Activated naive CD4-positive, alpha-beta T cell treated with anti-CD3 and anti-CD28 coated beads for 36 hours (primary cell): ENCODE measurements at places on chromosomes 12 and 14. TPM values are rescaled to one million over a fixed set of nuclear protein-coding genes. Genes with fewer than 3 reads are reported as not detected.

The BEST3 gene
- not detected for total RNA-seq

The PLEKHG7 gene
- not detected for total RNA-seq

The YAF2 gene
- total RNA-seq, result 28.6 TPM

The TAS2R7 gene
- not detected for total RNA-seq

The SMCO2 gene
- 0.19 TPM for total RNA-seq

The C12orf54 gene
- total RNA-seq, result not detected

The NRXN3 gene
- total RNA-seq, result not detected

The FSCB gene
- not detected for total RNA-seq

The TRIM9 gene
- 1.1 TPM for total RNA-seq

The MANSC1 gene
- total RNA-seq, result 3.5 TPM

The RAD51B gene
- total RNA-seq, result 44.8 TPM

The NOS1 gene
- total RNA-seq, result 0.02 TPM

The TMCC3 gene
- 0.05 TPM for total RNA-seq

The NRIP2 gene
- total RNA-seq, result not detected

The HSPB8 gene
- total RNA-seq, result not detected

The KRT72 gene
- 2.3 TPM for total RNA-seq

The ITGB7 gene
- total RNA-seq, result 32.3 TPM

The CLEC14A gene
- not detected for total RNA-seq

The OTX2 gene
- total RNA-seq, result not detected

The TOGARAM1 gene
- 3.3 TPM for total RNA-seq

The MFAP5 gene
- total RNA-seq, result not detected

The GUCY2C gene
- not detected for total RNA-seq

The STAB2 gene
- total RNA-seq, result not detected

The ERP27 gene
- total RNA-seq, result 1.2 TPM

The B3GNT4 gene
- total RNA-seq, result 0.43 TPM

The TEAD4 gene
- 3.7 TPM for total RNA-seq

The KCNH3 gene
- total RNA-seq, result 0.91 TPM

The CELA1 gene
- total RNA-seq, result not detected

The ABCD4 gene
- total RNA-seq, result 41.4 TPM

The ALG10 gene
- total RNA-seq, result 23.9 TPM

The GPR68 gene
- 1.3 TPM for total RNA-seq

The SMOC1 gene
- not detected for total RNA-seq

The SAMD15 gene
- total RNA-seq, result not detected

The ADAMTS20 gene
- total RNA-seq, result not detected

The OAS3 gene
- total RNA-seq, result 28.0 TPM

The GPD1 gene
- 0.36 TPM for total RNA-seq

The STXBP6 gene
- total RNA-seq, result not detected

The NDUFB1 gene
- total RNA-seq, result 114 TPM
